ENCODE measurements at places on chromosomes 7 and 10. TPM values are rescaled to one million over a fixed set of nuclear protein-coding genes. Genes with fewer than 3 reads are reported as not detected.
A peak's percentile ranks its signal among the peaks of the same experiment; 100 is the strongest.

GRCh38 chr7:43630482-43630881 is 47.6 kb downstream of the STK17A start:
- no peak for DNase-seq

GRCh38 chr10:10613656-10614244 is 403.9 kb upstream of the CELF2 start:
- DNase-seq: no peak

Gene ZNF736
- 3.3 TPM for polyA plus RNA-seq

DNA sequence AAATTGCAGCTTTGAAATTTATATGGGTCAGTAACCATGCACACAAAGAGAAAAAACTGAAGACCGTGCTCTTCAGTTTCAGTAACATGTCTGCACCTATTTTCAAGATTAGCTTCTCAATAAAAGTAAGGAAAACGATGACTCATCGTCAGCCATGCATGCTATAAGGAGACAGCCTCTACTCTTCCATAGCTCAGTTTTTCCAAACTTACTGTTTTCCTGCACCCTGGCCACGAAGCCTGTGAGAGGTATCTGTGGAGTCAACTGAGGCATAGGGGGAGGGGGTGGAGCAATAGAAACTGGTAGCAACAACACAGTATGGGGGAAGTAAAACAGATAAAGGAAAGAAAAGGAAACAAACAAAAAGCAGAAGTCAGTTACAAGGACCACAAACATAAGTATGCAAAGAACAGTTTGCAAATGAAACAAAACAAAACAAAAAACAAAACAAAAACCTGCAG is 58.0 kb downstream of the PDSS1 start:
- DNase-seq: peak; percentile 54

- peak; percentile 63 for DNase-seq
Observed at GRCh38 chr7:140646931-140647647, 6.5 kb upstream of the DENND2A start.

- DNase-seq: peak; percentile 10
Observed at GRCh38 chr10:51897560-51897959, 198.2 kb upstream of the CSTF2T start.

DNA sequence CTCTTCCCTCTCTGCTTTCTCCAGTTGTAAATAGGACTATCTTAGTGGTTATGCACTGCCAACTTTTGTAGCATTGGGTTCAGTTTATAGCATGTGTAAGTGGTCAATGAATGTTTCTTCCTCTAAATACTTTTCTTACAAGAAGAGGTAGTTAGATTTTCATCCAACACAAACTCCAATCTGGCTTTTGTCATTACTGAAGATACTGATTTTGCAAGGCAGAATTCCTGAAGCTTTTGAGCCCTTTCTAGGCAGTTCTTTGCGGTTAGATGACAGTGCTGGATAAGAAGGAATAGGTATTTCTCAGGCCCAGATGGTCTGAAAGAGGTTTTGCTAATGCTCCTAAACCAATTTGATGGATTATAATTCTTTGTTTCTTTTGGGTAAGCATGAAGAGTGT is 60.5 kb downstream of the BICC1 start:
- DNase-seq: peak; percentile 58

Gene TEX36
- 0.35 TPM for polyA plus RNA-seq

DNA sequence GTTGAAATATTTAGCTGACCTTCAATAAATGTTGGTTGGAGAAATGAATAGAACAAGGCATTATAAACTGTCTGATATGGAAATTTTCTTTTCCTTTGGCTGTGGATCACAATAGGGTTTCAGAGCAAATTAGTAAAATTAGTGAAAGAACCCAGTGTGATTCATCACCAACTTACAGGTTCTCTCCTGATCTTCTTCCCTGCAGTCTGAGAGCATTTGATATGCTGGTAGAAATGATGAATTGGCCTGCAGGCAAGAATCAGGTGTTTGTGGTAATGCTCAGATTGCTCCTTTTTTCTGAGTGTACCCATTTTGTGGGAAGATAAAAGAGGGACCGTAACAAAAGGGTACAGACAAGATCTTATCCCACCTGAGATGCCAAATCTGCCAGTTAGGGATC is 51.9 kb downstream of the BTAF1 start:
- DNase-seq: peak; percentile 42

Gene CLEC5A
- polyA plus RNA-seq: not detected

Gene BAMBI
- polyA plus RNA-seq: 0.95 TPM

DNA sequence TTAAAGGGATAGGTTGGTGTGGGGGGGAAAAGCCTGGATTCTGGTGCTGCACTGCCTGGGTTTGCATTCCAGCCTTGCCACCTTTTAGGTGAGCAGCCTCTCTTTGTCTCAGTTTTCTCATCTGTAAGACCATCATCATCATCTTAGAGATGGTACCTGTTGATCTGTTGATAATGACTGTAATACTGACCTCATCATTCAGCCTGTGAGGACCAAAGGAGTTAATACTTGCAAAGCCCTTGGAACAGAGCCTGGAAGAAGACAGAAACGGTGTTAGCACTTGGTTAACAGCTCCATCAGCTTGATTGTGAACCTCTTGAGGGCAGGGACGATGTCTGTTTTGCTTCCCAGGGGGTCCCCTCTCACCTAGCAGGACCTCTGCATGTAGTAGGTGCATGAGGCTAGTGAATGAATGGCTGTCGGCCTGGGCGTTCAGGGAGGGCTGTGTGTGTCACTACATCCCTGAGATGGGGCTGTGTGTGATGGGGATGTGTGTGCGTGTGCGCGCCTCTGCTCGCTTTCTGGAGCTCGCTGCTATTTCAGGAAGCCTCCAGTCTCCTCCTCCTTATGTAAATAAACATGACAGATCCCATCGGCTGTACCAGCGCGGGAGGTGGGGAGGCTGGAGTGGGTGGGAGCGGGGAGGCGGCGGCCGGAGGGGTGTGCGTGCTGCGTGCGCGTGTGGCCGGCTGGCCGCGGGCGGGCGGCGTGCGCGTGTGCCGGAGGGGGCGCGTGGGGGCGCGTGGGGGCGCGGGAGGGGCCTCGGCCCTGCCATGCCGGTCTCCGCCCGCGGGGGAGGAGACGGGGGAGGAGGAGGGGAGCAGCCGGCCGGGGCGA is 61.2 kb downstream of the NEURL1 start:
- DNase-seq: peak; percentile 74

Gene EN2
- not detected for polyA plus RNA-seq

DNA sequence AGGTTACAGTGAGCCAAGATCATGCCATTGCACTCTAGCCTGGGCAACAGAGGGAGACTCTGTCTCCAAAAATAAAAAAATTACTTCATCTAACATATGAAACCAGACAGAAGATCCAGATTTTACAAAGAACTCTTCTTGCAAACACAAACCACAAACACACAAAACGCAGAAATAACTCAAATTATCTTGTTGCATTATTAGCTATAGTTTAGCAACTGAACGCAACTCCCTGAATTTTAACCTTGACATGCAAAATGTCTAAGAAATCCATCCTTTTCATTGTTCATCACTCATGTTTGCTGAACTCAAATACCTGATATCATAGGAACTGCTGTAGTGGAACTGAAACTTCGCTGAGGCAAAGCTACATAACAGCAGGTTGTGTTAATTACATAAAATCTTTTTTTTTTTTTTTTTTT is 64.1 kb downstream of the MICU1 start:
- no peak for DNase-seq

GRCh38 chr7:114312649-114313048 is 102.0 kb upstream of the FOXP2 start:
- no peak for DNase-seq

DNA sequence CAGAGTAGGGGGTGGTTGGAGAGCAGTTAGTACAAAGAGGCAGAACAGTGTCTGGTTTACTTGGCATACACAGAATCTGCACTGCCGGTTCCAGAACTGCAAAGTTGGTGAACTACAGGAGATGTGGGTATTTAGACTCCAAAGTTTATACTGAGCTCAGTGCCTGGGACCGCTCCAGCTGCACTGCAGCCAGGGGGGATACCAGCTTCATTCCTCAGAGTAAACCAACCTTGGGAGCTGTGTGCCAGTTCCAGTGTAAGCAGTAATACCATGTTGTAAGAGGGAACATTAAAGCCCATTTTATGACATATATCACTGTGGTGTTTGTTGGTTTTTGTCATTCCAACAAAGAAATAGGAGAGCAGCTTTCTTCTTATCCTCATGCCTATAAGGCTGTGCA is 23.4 kb downstream of the LOXL4 start:
- DNase-seq: no peak

DNA sequence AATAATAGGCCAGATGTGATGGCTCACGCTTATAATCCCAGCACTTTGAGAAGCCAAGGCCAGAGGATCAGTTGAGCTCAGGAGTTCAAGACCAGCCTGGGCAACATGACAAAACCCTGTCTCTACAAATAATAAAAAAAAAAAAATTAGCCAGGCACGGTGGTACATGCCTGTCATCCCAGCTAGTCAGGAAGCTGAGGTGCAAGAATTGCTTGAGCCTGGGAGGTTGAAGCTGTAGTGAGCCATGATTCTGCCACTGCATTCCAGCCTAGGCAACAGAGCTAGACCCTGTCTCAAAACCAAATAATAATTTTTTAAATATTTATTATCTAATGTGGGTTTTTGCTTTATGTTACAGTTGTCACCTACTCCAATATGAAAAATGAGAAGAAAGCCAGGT is 178.9 kb downstream of the ADK start:
- peak; percentile 63 for DNase-seq

GRCh38 chr7:11343818-11344413 is 370.2 kb downstream of the PHF14 start:
- peak; percentile 61 for DNase-seq

DNA sequence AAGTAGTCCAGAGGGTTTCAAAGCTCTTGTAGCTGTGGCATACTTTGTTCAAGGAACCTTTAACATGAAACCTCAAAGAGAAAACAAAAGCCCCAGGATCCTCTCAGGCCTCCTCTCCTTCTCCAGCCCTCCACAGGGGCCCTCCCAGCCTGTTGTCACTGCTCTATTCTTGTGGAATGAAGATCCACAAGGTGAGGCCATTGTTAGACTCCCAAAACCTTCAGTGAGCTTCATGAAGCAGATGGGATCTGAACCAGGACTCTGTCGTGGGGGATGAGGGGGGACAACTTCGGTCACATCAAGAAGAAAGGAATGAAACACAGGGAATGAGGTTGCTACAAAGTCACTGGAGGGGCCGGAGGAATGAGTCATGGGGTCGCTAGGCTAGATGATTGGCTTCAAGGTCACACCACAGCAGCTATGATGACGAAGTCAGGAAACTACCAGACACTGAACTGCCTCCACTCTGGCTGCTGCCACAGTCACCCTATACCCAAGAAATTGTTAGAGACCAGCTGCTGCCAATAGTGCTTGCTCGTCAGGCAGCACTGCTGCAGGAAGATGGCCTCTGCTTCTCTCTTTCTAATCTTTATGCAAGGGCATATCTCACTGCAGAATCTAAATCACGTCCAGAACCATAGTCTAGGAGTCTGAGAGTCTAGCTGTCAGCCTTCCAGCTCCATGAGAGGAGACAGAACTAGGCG is 208.8 kb downstream of the HIBADH start:
- DNase-seq: peak; percentile 73

Gene CCNJ
- polyA plus RNA-seq: 2.9 TPM

- peak; percentile 37 for DNase-seq
Observed at GRCh38 chr10:110040767-110041478, 33.1 kb downstream of the ADD3 start.

DNA sequence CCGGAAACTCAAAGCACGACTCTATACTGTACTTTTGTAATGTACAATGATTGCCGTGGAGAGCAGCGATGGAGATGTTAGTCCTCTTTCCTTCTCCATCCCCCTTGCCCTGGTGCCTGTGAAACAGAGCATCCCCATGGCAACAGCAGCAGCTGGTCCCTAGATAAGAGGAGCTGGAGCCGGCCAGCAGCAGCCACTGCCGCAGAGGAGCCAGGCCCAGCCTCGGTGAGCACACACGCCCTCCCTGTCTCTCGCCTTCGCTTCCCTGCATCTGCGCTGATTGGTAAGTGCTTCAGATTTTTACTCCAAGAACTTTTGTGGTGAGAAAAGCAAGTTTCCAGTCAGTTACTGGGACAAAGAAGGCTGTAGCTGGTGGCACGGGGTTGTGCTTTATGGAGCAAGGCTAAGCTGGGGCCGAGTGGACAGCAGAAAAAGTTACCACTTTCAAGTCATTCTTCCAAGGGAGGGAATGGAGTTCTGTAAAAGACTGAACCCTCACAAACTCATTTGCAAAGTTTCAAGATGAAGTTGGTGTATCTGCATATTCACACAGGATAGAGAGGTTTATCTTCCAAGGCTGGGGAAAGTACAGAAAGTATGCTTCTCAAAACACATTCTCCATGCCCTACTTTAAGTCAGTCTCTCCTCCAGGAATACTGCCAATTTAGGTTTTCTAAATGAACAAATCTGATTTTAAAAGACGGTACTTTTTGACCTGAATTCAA is at the start of gene PPP1R17:
PPP1R17 (plus strand) TSS at position 192 of the 725 bp plus-strand sequence. CDS start 5,227 bp downstream, outside the sequence.
- DNase-seq: no peak

Gene CXCL12
- 609 TPM for polyA plus RNA-seq

Gene CCL26
- polyA plus RNA-seq: 2.2 TPM

Gene FEZF1
- not detected for polyA plus RNA-seq

GRCh38 chr7:47347346-47347745 is 234.6 kb downstream of the TNS3 start:
- no peak for DNase-seq

DNA sequence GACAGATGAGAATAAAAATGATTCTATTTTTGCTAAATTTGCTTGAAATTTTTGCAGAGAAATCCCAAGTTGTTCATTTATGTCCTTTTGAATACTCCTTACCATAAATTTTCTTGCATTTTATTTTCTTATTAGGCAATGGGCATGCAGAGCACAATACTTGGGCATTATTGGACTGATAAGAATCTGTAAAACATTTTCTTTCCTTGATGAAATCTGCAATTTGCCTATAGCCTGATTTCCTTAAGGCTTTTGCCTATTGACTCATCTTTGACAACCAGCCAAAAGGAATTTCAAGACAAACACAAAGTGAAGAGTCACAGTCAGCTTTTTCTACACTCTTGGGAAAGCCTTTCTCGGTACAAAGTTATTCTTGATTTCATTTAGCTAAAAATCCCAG is 30.5 kb upstream of the GNAT3 start:
- peak; percentile 93 for DNase-seq

GRCh38 chr10:103648636-103649532 is 155.4 kb downstream of the NEURL1 start:
- DNase-seq: peak; percentile 81

Gene LRRC72
- not detected for polyA plus RNA-seq

DNA sequence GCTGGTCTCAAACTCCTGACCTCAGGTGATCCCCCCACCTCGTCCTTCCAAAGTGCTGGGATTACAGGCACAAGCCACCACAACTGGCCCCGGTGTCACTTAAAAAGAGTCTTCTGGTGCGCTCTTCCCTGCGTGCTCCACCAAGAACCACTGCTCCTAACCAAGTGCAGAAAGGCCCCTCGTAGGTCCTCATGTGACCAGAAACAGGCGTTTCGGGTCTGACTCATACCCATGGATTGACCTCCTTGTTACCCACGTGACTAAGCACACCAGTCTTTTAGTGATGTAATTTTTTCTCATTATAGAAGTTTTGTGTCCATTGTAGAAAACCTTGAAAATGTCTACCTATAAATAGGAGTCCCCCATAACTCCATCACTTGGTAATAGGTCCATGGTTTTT is 13.9 kb downstream of the FKBP6 start:
- DNase-seq: peak; percentile 76

Gene SUGCT
- 7.1 TPM for polyA plus RNA-seq

DNA sequence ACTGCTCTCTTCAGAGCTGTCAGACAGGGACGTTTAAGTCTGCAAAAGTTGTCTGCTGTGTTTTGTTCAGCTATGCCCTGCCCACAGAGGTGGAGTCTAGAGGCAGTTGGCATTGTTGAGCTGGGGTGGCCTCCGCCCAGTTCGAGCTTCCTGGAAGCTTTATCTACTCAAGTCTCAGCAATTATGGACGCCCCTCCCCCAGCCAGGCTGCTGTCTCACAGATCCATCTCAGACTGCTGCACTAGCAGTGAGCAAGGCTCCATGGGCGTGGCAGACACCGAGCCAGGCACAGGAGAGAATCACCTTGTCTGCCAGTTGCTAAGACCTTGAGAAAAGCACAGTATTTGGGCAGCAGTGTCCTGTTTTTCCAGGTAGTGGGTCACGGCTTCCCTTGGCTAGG is 98.1 kb downstream of the SDHAF3 start:
- DNase-seq: no peak

Measured in GM23248 (cell line).